ENCODE measurements at places on chromosomes 2 and 18. TPM values are rescaled to one million over a fixed set of nuclear protein-coding genes. Genes with fewer than 3 reads are reported as not detected.

Gene CCDC102B
- 3.1 TPM for total RNA-seq

Gene GATA6
- total RNA-seq, result 112 TPM

Gene SNX17
- 89.3 TPM for total RNA-seq

Gene FAM161A
- total RNA-seq, result 19.0 TPM

DNA sequence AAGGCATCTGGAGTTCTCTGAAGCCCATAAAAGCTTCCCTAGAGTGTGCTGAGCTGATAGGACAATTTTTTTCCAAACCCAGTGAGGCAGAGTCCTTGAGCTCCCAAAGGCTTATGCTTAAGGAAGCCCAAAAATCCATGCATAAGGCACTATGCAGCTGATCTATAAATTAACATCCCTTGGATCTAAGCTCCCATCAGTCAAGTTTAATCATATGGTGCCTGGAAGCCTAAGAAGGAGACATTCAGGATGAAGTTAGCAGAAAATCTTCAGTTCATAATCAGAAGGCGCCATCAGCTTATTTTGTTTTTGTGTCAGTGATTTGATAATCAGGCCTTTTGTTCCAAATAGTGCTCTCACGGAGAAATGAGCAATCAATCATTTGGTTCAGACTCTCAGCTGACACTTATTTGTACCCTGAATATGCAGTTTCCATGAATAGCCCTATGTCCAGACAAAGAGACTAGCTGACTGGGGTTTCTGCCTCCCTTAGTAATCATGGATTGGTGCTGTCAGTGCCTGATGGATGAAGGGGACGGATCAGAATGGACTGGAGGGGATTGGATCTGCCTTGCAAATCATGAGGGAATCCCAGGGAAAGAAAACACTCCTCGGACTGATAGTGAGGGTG lies 464.8 kb upstream of the RGPD4 start:
- H3K27me3 ChIP-seq, result no peaks in the 10 kb centered on the region
- no peak for DNase-seq
- peaks cover 6% of the 10 kb centered on the region for H3K4me1 ChIP-seq
- no peak overlapping the region for H3K4me3 ChIP-seq
- no peaks in the 10 kb centered on the region for H3K36me3 ChIP-seq

Gene CFAP221
- 33.0 TPM for total RNA-seq

GRCh38 chr2:119826370-119826961 lies 66.7 kb downstream of the PTPN4 start:
- no peak overlapping the region for H3K27ac ChIP-seq
- H3K4me1 ChIP-seq, result peaks cover 4% of the 10 kb centered on the region
- no peaks in the 10 kb centered on the region for H3K27me3 ChIP-seq
- H3K4me3 ChIP-seq, result no peak overlapping the region
- DNase-seq, result no peak

DNA sequence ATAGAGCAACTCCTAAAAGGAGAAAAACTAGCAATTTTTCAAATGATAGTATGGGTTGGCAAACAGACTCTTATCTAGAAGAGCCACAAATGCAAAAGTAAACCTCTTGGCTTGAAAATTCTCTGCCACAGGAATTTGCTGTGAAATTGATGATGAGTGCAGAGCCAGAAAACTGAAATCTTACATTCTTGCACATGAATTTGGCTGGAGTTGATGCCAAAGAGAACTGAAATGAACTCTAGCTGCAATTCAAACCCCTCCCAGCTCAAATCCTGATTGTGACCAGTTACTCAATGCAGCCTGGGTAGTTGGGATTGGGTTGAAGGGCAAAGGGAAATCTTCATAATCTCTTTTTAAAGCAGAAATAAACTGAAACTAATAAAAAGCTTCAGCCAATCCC lies 266.6 kb downstream of the PDE11A start:
- no peak for DNase-seq
- no peaks in the 10 kb centered on the region for H3K4me1 ChIP-seq
- no peaks in the 10 kb centered on the region for H3K27me3 ChIP-seq
- H3K27ac ChIP-seq, result no peak overlapping the region
- no peak overlapping the region for H3K4me3 ChIP-seq

Gene CAPN13
- 19.0 TPM for total RNA-seq
